ENCODE measurements at places on chromosomes 11 and 22. TPM values are rescaled to one million over a fixed set of nuclear protein-coding genes. Genes with fewer than 3 reads are reported as not detected.

MMP12 gene
- not detected for total RNA-seq

ARHGAP8 gene
- 0.30 TPM for total RNA-seq

AQP11 gene
- total RNA-seq: 0.52 TPM

MS4A4E gene
- not detected for total RNA-seq

OR8D4 gene
- not detected for total RNA-seq

BARX2 gene
- 4.9 TPM for total RNA-seq

GANAB gene
- total RNA-seq: 279 TPM

CATSPER1 gene
- total RNA-seq: 0.78 TPM

TRIM6 gene
- 0.87 TPM for total RNA-seq

FGF3 gene
- not detected for total RNA-seq

CHRM1 gene
- not detected for total RNA-seq

SLC5A4 gene
- total RNA-seq: not detected

ABTB2 gene
- total RNA-seq: 32.9 TPM

SLC29A2 gene
- total RNA-seq: 19.1 TPM

PIWIL4 gene
- 0.84 TPM for total RNA-seq

SCN4B gene
- 0.32 TPM for total RNA-seq

SAA4 gene
- not detected for total RNA-seq

HMOX1 gene
- total RNA-seq: 1.0 TPM

C11orf42 gene
- total RNA-seq: not detected

SERPIND1 gene
- total RNA-seq: not detected

Measured in activated T-helper 2 cell treated with anti-CD3 and anti-CD28 coated beads, Interferon-gamma antibody, Interleukin-2, Interleukin-4, amounts not matched to agents 10 μg/mL and 5 μg/mL and 100 μg/mL, durations not matched to agents 14 hours and 24 hours and 36 hours (primary cell).